ENCODE measurements at places on chromosomes 7 and 10.

- DNase-seq, result no peak
Observed at GRCh38 chr7:66886152-66886551, 34.9 kb upstream of the TMEM248 start.

DNA sequence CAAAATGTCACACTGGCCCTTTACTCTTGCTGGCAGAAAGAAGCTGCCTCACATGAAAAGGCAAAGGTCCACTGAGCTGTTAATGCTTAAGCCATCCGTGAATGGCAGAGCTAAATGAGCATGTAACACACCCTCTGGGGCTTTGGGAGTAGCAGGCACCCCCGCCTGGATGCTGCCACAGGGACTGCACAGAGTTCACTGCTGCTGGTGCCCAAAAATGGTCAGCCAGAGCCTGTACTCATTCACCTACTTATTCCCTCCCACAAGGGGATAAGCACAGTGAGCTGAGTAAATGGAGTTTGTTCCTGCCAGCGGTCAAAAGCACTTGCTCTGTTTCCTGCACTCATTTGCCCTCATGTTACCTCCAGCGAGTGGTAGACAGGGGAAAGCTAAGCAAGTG, 374.0 kb upstream of the STEAP1 start:
- DNase-seq, result no peak

GRCh38 chr10:91289305-91289704, 68.8 kb downstream of the PCGF5 start:
- no peak for DNase-seq

DNA sequence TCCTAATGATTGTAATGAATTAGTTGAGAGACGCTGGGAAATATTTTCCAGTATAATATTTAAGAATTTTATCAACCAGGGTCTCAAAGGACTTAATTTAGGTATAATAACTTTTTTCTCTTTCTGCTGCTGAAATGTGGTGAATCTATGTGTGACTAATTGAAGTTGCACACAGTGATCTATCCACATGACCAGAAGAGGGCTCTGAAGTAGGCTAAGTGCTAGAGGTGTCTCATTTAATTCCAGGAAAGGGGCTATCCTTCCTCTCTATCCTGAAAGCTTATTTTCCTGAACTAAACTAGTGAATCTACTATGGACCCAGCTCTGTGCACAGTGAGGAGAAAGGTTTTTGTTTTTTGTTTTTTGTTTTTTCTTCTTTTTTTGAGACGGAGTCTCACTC, 294.4 kb upstream of the MYO3A start:
- no peak for DNase-seq

GRCh38 chr10:29227201-29227600, 61.7 kb upstream of the LYZL1 start:
- no peak for DNase-seq

DNA sequence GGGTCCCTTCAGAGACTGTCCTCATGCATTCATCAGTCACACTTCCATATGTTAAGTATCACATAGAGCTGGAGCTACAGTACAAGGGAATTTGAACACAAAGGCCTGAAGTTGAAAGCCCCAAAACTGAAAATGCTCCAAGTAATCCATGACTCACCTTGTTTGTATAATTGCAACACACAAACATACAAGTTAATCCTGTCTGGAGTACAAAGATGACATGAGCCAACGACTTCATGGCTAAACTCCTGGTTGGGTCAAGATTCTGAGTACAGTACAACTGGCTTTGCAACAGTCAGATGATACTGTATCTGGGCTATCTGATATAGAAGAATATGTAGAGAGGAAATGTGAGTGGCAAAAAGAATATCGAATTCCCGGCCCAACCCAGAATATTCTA, 73.1 kb upstream of the AASS start:
- no peak for DNase-seq

DNA sequence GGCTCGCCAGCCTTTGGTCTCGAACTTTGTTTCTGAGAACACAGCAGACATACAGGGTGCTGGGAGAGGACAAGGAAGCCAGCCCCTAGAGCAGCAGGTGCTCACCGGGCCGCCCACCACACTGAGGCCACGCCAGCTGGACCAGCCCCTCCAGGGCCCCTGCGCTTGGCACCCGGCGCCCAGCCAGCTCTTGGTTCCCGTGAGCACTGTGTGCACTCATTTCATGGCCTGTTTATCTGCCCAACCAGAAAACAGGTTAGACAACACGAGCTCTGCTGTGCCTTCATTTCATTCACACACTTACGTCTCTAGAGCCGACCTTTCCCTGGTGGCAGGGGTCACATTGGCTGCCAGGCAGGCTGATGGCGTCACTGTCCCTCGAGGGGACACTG, 104.0 kb downstream of the CYTH3 start:
- no peak for DNase-seq

GRCh38 chr7:6143997-6144396, 112.8 kb downstream of the ANKRD61 start:
- no peak for DNase-seq

GRCh38 chr10:59962756-59963155, 56.4 kb upstream of the CCDC6 start:
- no peak for DNase-seq

GRCh38 chr7:40799493-40800403, 664.9 kb downstream of the SUGCT start:
- no peak for DNase-seq

DNA sequence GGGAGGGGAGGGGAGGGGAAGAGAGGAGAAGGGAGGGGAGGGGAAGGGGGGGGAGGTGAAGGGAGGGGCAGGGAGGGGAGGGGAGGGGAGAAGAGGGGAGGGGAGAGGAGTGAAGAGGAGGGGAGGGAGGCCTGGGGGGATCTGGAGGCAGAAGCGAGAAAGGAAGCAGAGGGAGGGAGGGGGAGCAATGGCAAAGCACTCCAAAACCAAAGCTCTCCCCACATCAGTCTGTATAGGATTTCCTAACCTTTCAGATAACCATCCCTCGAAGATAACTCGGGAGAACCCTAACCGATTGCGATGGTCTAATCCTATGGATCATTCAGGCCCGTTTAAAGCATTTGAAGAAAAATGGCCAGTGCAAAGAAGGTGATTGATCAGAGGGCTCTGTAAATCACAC, 19.0 kb downstream of the EBF3 start:
- DNase-seq, result no peak

DNA sequence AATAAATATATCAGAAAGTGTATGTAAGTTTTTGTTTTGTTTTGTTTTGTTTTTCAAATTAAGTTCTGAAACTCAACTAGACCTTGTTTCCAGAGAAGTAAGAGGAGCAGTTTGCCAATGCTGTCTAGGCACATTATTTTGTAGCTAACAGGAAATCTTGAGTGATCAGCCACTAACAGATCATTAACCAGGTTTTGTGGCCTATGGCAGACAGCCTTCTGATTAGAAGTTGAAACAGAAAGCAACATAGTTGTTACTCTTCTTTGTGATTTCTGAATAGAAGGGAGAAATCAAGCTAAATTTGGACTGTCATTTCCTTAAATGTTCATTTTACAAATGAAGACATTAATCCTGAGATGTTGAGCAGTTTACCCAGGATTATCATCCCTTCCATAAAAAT, 142.6 kb downstream of the PLXDC2 start:
- no peak for DNase-seq

- DNase-seq, result no peak
Observed at GRCh38 chr10:94402843-94403379, 570 bp downstream of the TBC1D12 start.

GRCh38 chr10:24462291-24462813, 253.4 kb downstream of the KIAA1217 start:
- DNase-seq, result no peak

- DNase-seq, result no peak
Observed at GRCh38 chr10:69614130-69614529, 15.9 kb upstream of the FAM241B start.

DNA sequence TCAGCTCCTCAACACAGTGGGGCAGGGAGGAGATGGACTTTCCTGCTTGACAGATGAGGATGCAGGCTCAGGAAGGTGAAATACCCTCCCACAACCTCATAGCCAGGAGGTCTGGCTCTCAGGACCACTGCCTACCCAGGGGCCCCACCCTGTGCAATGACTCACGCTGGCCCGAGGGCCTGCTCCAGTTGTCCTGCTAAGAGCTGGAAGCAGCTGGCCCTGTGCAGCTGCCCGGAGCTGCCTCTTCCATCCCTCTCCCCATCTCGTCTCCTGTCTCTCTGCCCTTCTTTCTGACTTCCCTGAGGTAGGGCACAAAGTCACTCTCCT, 123.9 kb downstream of the ZMIZ1 start:
- DNase-seq, result no peak

DNA sequence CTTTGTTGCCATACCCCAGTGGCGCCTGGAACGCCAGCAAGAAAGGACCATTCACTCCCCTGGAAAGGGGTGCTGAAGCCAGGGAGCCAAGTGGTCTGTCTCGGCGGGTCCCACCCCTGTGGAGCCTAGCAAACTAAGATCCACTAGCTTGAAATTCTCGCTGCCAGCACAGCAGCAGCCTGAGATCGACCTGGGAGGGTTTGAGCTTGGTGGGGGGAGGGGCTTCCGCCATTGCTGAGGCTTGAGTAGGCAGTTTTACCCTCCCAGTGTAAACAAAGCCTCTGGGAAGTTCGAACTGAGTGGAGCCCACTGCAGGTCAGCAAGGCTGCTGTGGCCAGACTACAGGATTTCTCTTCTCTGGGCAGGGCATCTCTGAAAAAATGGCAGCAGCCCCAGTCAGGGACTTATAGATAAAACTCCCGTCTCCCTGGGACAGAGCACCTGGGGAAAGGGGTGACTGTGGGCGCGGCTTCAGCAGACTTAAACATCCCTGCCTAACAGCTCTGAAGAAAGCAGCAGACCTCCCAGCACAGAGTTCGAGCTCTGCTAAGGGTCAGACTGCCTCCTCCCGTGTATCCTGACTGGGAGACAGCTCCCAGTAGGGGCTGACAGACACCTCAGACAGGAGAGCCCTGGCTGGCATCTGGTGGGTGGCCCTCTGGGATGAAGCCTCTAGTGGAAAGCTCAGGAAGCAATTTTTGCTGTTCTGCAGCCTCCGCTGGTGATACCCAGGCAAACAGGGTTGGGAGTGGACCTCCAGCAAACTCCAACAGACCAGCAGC, 281.1 kb upstream of the SP4 start:
- DNase-seq, result no peak

- DNase-seq, result no peak
Observed at GRCh38 chr7:44712012-44712411, 36.6 kb upstream of the ZMIZ2 start.

DNA sequence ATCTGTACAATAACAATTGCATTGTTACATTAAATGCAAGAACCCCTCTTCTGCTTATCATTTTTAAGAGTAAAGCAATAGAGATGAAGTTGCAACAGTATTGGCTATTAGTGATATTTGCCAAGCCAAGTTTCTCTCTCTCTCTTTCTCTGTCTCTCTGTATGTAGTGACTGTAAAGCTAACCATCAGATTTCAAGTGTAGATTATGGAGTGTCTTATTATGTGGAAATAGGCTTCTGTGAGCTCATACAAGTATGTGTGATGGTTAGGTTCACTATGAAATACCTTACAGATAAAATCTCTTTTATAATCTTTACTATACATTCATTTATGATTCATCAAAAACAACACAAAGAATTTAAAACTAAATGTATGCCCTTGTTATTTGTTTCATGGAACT, 28.6 kb upstream of the NRP1 start:
- no peak for DNase-seq

- no peak for DNase-seq
Observed at GRCh38 chr7:71824006-71824760, 588.0 kb downstream of the CALN1 start.

DNA sequence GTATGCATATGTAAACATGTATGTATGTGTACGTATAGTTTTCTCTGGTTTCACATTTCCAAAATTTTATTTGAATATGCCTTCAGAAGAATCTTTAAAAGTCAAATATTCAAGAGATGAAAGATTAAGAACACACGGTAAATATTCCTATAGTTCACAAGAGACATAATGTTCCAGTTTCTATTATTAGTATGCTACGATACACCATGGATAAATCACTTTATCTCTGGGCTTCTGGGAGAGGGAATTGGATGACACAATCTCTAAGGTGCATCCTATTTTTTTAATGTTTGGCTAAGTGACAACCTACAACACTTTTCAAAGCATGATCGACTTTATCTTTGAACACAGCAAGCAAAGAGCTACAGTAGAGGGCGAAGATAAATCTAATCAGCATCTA, 13.8 kb downstream of the TM9SF3 start:
- DNase-seq, result no peak

GRCh38 chr7:94129443-94130140, 125.4 kb upstream of the BET1 start:
- DNase-seq, result no peak

DNA sequence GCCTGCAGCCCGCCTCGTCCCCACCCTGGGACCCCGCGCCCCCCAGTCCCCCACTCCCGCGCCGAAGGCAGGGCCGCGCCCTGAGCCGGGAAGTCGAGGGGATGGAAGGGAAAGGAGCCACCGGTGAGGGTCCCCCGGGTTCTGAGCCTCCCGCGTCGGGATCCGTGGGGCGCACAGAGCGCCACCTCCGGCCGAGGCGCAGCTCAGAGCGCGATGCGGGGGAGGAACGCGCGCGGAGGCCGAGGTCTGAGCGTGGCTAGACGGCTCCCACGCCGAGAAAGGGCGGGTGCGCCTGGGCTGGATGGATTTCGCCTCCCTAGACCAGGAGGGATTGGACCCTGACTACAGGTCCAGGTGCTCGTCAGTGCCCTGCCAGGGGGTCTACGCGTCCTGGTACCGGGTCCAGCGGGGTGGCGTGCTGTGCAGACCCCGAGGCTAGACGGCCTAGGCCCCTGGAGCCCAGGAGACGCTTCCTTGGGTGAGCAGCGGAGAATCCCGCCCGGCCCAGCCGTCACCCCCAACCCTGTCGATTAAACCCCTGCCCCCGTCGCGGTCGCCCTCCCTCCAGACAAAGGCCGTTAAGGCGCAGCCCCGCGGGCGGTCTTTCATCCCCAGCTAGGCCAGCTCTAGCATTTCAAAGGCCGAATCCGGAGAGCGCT, 986 bp upstream of the PDGFA start:
- DNase-seq, result no peak

- DNase-seq, result no peak
Observed at GRCh38 chr10:33460505-33461294, 126.2 kb upstream of the NRP1 start.
